ENCODE measurements at places on chromosomes 7 and 10. TPM values are rescaled to one million over a fixed set of nuclear protein-coding genes. Genes with fewer than 3 reads are reported as not detected.

Gene MINPP1
- total RNA-seq = 45.8 TPM

Gene MOSPD3
- 17.5 TPM for total RNA-seq

Gene GIMAP5
- total RNA-seq = not detected

Gene GPC2
- 0.22 TPM for total RNA-seq

Gene PVRIG
- not detected for total RNA-seq

Gene TWIST1
- 47.8 TPM for total RNA-seq

DNA sequence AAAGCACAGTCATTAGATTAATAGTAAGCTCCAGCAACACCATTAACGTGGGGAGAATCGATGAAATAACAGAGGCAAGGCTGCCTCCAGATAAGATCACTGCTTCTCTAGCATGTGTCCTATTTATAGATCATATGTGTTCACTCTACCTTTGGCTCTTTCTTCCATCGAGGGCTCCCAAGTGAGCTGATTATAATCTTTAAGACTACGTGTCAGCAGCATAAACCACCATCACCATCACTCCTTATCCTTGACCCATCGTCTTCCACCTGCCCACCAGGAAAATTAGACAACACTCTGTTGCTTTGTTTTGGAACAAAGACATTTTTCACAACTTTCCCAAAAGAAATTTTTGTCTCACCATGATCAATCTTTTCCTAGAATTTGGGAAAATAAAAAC, 71.2 kb upstream of the CARD11 start:
- DNase-seq = no peak

DNA sequence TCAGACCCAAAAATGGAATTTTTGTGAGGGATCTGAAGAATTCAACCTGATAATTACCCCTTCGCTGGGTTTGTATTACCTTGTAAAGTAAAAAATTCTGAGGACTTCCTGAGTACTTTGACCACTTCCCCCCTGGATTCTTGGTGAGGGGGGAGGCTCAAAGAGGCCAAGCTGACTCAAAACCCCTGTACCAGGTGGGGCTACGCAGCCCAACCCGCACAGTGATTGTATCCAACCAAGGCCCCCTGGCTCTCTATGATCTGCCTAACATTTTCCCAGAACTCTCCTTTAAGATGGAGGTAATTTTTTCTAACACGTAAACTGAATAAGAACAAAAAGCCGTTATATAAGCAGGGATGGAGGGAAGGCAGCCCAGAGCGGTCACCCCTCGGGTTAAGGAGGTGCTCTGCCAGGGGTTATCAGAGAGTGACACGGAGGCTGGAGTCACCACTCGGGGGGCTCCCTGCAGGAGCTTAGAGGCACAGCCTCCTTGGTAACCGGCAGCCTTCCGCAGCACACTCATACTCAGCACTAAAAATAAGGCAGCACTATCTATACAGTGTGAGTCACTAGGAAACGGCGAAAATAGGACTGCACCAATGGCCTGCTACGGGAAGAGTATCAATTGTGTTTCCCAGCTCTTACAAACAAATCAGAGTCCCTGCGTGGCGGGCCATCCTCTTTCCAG, 255.4 kb downstream of the ELMO1 start:
- DNase-seq = no peak

GRCh38 chr7:69878591-69878990, 280.3 kb downstream of the AUTS2 start:
- DNase-seq = no peak

DNA sequence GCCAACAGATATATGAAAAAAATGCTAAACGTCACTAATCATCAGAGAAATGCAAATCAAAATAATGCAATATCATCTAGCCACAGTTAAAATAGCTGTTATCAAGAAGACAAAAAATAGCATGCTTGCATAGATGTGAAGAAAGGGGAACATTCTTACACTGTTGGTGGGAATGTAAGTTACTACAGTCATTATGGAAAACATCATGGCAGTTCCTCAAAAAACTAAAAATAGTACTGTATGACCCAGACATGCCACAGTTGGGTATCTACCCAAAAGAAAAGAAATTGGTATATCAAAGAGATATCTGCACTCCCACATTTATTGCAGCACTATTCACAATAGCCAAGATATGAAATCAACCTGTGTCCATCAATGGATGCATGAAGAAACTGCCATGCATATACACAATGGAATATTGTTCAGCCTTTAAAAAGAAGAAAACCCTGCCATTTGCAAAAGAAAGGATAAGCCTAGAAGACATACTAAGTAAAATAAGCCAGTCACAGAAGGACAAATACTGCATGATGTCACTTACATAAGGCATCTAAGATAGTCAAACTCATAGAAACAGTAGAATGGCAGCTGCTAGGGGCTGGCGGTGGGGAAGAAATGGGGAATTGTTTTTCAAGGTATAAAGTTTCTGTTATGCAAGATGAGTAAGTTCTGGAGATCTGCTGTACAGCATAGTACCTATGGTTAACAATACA, 107.0 kb downstream of the PTPN20 start:
- no peak for DNase-seq

DNA sequence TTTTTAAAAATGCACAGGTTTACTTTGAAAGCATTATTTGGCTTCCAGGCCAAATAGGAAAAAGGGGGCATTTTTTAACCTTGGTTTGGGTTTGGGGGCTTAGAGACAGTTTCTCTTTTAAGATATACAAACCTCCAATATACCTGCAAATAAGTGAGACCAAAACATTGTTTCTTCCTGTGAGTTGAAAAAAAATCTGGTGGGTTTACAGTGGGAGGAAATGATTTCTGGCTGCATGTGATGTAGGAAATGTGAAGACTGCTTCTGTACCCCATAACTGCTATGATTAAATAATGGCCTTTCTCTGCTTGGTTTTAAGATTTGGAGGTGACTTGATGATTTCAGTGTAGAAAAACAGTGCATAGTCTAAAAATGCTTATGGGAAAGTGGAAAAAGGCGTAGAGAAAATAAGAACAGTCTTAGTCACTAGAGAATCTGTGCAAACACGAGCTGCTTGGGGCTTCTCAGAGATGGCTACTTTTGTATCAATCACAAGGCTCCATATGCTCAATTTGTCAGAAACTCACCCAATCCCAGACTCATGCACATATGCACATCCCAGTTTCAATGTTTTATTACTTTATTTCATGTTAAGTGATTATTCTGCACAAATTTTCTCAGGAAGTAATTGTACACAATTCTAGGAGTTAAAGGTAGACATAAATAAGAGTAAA, 22.1 kb upstream of the PRKCQ start:
- DNase-seq = no peak

DNA sequence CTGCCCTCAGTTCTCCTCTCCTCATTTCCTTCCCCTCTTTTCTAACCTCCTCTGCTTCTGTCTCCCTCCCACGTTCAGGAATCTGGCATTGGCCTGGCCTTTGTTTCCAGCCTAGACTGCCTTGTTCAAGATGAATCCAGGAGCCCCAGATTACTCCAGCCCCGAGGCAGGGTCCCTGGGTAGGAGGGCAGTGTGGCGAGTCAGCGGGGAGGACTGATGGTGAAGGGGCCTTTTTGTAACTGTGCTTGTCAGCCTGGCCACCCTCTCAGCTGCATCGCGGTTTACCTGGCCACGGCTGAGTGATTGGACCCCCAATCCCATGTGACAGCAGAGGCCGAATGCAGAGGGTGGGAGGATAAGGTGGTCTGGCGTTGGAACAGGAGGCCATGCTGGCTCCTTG, 96.1 kb upstream of the SHH start:
- DNase-seq = no peak

DNA sequence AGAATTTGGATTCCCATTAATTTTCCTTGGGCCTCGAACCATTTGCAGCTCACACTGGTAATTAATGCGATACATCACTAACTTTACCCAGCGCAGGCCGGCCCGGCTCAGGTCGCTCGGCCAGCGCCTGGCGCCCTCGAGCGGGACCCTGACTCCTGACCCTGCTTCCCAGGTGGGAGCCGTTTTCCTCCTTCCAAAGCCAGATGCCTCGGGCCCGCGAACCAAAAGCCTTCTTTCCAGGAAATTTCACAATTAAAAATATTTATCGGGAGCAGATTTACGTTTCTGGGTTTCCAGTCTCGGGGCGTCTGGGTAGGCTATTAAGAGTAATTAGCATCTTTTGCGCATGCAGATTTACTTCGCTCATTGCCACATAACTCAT, 12.2 kb downstream of the LBX1 start:
- no peak for DNase-seq

DNA sequence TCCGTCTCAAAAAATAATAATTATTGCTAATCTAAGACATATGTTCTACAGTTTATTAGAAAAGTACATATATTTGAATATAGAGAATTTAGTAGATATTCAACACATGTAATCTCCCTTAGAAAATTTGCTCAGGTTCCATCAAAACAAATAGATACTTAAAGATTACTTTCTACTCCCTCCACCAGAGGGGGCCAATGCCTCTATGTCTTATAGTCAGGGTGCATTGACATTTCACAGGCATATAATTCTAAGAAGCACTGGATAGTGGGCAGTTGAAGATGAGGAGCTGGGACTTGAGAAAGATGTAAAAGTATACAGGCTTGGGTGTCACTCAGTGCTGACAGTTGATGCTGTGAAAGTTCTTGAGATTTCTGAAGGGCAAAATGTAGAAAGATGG, 301.6 kb upstream of the HPS1 start:
- peak; percentile 57 for DNase-seq

- no peak for DNase-seq
Measured at GRCh38 chr10:12484941-12485805, 135.8 kb downstream of the CAMK1D start.

DNA sequence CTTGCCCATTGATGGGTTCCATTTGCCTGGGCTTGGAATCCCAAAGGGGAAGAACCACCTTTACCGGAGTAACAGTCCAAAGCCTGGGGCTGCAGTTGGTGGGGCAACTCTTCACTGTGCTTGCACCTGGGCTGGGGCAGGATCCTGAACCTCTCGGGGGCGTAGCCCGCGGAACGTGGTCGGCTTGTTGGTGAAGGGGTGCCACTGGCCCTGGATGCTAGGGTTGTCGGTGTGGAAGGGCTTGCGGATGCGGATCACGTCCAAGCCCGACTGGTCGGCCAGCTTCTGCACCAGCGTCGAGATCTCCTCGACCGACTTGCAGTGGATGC, 710 bp downstream of the MRPL43 start:
- no peak for DNase-seq

GRCh38 chr7:151115121-151115835, 29.0 kb downstream of the AGAP3 start:
- peak; percentile 70 for DNase-seq

DNA sequence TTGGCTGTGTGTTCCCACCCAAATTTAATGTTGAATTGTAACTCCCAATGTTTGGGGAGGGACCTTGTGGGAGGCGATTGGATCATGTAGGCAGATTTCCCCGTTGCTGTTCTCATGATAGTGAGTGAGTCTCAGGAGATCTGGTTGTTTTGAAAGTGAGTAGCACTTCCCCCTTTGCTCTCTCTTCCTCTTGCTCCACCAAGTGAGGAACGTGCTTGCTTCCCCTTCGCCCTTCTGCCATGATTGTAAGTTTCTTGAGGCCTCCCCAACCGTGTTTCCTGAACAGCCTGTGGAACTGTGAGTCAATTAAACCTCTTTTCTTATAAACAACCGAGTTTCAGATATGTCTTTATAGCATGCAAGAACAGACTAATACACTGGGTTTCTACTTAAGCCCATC, 176.3 kb downstream of the CDK14 start:
- DNase-seq = no peak

GRCh38 chr7:114631249-114631822, 216.7 kb downstream of the FOXP2 start:
- no peak for DNase-seq

- no peak for DNase-seq
Measured at GRCh38 chr10:11050301-11051287, 32.9 kb downstream of the CELF2 start.

GRCh38 chr10:1274701-1275544, 218.7 kb downstream of the WDR37 start:
- no peak for DNase-seq

GRCh38 chr7:24328050-24328449, 44.1 kb downstream of the NPY start:
- no peak for DNase-seq

GRCh38 chr10:7297094-7297493, 113.7 kb downstream of the SFMBT2 start:
- DNase-seq = no peak

Data from GM23248 (cell line).